ENCODE measurements at places on chromosomes 12 and 14.
A peak's percentile ranks its signal among the peaks of the same experiment; 100 is the strongest.

DNA sequence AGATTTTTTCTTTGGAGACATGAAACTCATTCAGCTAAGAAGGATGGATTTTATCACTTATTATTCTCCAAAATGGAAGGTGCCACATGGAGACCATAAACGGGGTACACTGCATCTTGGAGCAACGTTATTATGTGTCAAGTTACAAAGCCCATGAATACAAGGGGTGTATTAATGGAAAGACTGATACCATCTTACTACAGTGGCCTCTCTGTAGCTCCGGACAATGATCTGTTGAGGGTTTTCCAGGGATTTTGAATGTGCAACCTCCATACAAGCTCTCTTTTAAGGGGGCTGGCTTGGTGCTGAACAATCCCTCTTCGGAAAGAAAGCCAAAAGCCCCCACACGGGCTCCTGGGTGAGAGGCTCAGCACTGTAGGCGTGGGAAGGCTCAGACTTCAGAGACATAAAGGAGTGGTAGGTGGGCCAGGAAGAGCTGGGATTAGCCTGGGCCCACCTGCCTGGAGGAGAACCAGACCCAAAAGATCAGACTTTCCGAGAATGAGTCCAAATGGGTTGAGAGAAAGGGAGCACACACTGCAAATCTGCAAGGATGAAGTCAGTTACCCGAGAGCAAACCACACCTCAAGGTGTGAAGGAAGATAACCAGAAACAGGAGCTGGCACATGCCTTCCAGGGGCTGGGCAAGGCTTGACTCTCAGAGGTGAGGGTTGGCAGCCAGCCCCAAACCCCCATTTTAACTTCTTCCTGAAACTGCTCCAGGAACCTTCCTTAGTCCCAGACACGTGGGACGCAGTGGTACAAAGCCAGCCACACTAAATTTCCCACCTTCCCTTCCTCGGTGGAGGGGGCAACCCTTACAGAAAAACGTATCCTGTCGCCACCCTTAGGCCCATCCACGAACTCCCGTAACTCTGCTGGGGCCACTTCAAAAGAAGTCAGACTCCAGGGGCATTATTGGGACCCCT, 1.5 kb downstream of the VPS37B start:
- DNase-seq, result peak; percentile 78

DNA sequence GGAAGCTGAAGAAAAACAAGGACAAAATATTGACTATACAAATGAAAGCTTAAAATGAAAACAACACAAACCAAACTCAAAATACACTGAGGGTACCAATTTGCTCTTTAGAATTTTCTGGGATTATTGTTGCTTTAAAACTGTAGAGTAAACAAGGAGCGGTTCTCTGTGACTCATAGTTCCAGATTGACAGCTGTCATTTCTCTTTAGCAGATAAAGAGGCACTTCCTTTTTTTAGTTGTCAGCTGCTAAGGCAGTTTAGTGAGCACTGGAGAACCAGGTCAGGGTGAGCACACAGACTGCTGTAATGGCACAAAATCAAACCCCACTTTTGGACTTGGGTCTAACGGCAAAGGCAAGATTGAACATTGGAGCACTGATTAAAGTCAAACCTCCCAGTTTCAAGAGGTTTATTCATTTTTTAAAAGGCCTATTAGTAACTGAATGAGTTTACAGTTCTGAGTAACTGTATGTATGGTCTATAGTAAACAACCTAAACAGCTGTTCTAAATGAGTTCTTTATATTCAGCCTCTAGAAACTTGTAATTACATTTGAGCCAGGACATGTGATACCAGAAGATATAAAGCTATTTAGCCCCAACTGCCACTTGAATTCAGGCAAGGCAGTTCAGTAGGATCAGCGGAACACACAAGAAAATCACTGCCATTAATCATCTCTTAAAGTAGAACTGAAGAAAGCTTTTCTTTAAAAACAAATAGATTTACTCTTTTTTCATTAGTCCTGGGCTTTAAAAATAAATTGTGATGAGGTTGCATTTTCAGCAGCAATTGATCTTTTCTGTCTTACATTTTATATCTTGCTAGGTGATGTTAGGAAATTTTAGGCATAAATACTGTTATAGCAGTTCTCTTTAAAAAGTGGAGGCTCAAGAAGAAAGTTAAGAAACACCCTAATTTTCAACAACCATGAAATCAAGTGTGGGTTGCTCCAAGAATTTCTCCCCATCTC, 71.7 kb upstream of the PRICKLE1 start:
- DNase-seq, result no peak

- DNase-seq, result no peak
Measured at GRCh38 chr12:25388183-25388582, 137.5 kb upstream of the KRAS start.

GRCh38 chr12:54220092-54220557, 31.3 kb upstream of the SMUG1 start:
- peak; percentile 67 for DNase-seq

DNA sequence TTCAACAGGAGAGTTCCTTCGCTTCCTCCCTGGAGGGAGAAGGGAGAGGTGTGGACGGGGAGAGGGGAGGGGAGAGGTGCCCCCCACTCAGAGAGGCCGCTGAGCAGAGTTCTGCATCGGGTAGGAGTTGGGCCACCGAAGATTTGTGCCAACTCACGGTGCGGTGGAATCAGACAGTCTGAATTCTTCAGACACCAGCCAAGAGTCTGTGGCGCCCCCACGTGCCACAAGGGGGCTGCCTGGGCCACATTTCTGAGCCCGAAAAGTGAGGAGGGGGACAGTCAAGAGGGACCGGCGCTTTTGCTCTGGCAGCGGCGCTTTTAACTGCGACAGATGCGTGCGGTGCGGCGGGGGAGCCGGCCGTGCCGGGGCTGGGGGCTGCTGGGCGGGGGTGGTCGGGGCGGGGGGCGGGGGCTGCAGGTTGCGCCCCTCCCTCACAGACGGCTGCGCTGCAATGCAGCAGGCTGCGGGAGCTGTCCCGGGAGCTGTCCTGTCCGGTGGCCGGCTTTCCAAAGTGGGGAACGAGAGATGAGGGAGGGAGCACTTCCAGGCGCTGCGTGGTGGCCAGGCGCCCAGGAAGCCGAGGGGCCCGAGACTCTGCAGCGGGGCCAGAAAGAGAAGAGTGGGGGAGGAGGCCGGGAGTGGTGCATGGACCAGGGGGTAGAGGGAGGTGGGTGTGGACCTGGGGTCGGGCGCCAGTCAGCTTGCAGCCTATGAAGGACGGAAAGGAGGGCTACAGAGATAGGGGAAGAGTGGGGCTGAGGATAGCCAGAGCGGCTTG, 975 bp upstream of the RTL1 start:
- DNase-seq, result no peak

GRCh38 chr12:6358881-6359280, 16.5 kb downstream of the SCNN1A start:
- no peak for DNase-seq

GRCh38 chr14:104873380-104874055, 8.4 kb downstream of the CEP170B start:
- no peak for DNase-seq

DNA sequence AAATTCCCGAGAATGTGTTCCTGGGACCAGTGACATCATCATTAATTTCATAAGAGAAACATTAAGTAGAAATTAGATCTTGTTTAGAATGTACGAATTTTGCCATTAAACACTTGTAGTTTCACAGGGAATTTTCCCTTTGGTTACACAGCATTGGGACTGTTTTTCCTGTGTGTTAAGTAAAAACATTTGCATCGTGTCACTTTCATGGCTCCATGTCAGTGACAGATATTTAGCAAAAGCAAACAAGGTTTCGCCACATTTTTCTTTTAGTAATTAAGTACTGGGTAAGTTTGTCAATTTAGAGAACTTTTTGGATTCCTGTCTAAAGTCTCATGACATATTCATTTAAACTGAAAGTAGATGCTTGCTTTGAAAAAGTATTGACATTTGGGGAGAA, 45.5 kb upstream of the OVCH1 start:
- no peak for DNase-seq

DNA sequence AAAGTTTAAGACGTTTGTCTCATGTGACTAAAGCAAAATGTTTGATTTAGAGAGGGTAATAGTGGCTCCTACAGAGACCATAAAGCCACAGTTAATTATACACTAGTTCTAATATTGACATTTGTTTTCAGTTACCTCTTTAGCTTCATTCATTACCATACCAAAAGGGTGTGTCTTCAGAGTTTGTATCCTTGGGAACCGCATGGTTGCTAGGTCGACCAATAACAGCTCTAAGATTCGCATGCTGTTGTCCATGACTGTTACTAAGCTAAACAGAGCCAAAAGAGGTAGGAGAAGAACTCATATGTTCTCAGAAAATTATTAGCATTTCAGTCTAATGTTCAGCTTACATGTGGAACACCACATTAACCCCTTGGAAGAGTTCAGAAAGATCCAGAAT, 36.2 kb upstream of the ETNK1 start:
- no peak for DNase-seq

GRCh38 chr12:49580572-49581535, 12.9 kb upstream of the MCRS1 start:
- peak; percentile 86 for DNase-seq

DNA sequence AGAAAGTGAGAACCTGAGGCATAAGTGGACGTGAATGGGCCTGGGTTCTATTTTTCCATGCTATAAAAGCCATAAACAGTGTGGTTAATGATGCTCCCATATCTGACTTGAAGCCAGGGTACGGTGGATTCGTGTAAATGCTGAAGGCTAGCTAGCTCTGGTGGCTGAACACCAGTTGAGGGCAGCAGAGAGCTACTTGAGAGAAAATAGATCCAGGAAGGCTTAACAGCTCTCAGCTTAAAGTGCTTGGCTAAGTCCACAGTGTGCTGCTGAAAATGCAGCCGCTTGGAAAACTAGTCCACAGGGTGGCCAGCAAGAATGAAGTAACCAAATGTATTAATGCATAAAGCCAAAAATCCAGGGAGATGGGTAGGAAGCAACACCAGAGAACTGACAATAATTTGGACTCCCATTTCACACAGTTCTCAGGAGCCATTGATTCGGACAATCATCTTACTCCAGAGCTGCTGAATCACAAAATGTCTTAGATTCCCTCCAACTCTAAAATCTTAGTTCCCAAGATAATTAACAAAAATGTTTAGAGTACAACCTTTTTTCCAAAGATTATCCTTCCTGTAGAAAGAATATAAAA, 15.0 kb upstream of the FOXG1 start:
- DNase-seq, result peak; percentile 62

- DNase-seq, result peak; percentile 91
Measured at GRCh38 chr14:100290607-100291304, 15.5 kb downstream of the SLC25A29 start.

DNA sequence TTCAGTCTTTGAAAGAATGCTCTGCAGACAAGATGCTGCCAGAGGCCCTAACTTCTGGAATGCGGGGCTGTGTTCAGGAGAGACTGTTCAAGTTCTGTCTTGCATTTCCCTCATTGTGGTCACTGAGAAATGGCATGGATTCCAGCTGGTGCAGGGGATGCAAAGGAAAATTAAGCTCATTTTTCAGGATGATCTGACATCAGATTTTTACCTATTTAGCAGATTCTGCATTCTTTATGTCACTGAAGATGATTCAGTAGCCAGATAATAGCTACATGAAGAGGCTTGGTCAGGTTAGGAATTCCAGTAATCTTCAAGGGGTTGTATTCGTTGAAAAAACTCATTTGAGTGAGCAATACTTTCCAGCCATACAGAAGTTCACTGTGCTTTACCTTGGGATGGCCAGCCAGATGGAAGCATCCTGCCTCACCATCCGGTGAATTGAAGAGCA, 16.1 kb upstream of the MFAP5 start:
- DNase-seq, result no peak
